Smooth muscle cell of bladder (primary cell): ENCODE measurements at places on chromosomes 16 and 17. TPM values are rescaled to one million over a fixed set of nuclear protein-coding genes. Genes with fewer than 3 reads are reported as not detected.

The KRTAP16-1 gene
- not detected in 2 replicates for total RNA-seq

The FBXL20 gene
- total RNA-seq = 10.7 and 12.6 TPM in 2 replicates

The PIRT gene
- not detected in 2 replicates for total RNA-seq

The TBC1D3G gene
- not detected in 2 replicates for total RNA-seq

The IL21R gene
- total RNA-seq = 4.8 and 11.7 TPM in 2 replicates

The PITPNM3 gene
- 0.14 and 0.28 TPM in 2 replicates for total RNA-seq

The DHRS7C gene
- total RNA-seq = not detected in 2 replicates

The NECAB2 gene
- 0.14 and 0.18 TPM in 2 replicates for total RNA-seq

The C17orf100 gene
- 0.18 and 0.43 TPM in 2 replicates for total RNA-seq

The USP31 gene
- total RNA-seq = 3.4 and 5.1 TPM in 2 replicates

The CCL18 gene
- not detected in 2 replicates for total RNA-seq

The DUSP14 gene
- total RNA-seq = 42.6 and 46.8 TPM in 2 replicates

The CXCL16 gene
- 1.8 and 2.1 TPM in 2 replicates for total RNA-seq

The SLC13A2 gene
- not detected in 2 replicates for total RNA-seq

The STH gene
- not detected in 2 replicates for total RNA-seq

The TPSAB1 gene
- not detected in 2 replicates for total RNA-seq

The AOC2 gene
- total RNA-seq = 0.28 and 0.37 TPM in 2 replicates

The SPATA32 gene
- total RNA-seq = 0.09 and 0.14 TPM in 2 replicates

The SARM1 gene
- 6.5 and 10.5 TPM in 2 replicates for total RNA-seq

The CIITA gene
- under 0.01 and 0.09 TPM in 2 replicates for total RNA-seq

The CDH11 gene
- 277 and 363 TPM in 2 replicates for total RNA-seq

The KRTAP3-2 gene
- total RNA-seq = not detected in 2 replicates

The CSF3 gene
- total RNA-seq = 0.37 and 0.71 TPM in 2 replicates

The PDE6G gene
- 0.65 TPM in 1 of 2 replicates, not detected in the other for total RNA-seq

The OR2C1 gene
- total RNA-seq = 0.09 and 0.14 TPM in 2 replicates

The DPEP2 gene
- total RNA-seq = not detected in 2 replicates

The ACAP1 gene
- 2.1 and 3.3 TPM in 2 replicates for total RNA-seq

The TRIM16 gene
- total RNA-seq = 39.4 and 40.9 TPM in 2 replicates

The CFAP97D1 gene
- under 0.01 TPM in 2 replicates for total RNA-seq

The SLC16A13 gene
- 0.57 and 0.92 TPM in 2 replicates for total RNA-seq
